ENCODE measurements at places on chromosomes 7 and 10.

GRCh38 chr10:58367069-58367468, 18.1 kb upstream of the TFAM start:
- DNase-seq = no peak

DNA sequence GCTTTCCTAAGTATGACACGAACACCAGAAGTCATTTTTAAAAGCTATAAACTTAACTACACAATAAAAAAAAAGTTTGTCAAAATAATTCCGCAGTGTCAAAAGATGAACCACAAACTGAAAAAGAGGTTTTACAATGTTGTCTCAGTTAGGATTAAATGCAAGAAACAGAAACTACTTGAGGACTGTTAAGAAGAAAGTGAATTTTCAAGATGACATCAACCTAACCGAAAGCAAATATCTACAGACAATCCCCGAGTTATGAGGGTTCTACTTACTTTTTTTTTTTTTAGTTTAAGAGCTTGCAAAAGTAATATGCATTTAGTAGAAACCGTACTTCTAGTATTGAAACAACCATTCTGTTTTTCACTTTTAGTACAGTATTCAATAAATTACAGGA, 62.3 kb downstream of the TFPI2 start:
- no peak for DNase-seq

- DNase-seq = peak; percentile 37
Observed at GRCh38 chr7:82443547-82444219, at the start of gene CACNA2D1. TSS of gene CACNA2D1 (minus strand) at chr7:82443777.

DNA sequence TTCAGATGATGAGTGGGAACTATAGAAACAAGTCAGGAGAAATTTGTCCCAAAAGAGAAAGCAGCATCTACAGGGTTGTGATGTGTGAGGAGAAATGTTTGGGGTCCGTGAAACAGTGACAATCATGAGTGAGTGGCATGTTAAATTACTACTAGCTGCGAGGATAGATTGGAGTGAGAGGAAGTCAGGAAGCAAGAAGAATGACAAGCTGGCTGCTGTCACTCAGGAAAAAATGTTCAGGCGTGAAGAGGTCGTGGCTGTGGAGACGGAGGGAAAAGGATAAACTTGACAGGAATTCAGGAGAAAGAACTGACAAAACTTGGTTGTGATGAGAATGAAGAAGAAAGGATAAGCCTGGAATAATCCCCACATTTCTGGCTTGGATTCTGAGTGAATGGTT, 5.1 kb upstream of the ITPRID1 start:
- DNase-seq = no peak

DNA sequence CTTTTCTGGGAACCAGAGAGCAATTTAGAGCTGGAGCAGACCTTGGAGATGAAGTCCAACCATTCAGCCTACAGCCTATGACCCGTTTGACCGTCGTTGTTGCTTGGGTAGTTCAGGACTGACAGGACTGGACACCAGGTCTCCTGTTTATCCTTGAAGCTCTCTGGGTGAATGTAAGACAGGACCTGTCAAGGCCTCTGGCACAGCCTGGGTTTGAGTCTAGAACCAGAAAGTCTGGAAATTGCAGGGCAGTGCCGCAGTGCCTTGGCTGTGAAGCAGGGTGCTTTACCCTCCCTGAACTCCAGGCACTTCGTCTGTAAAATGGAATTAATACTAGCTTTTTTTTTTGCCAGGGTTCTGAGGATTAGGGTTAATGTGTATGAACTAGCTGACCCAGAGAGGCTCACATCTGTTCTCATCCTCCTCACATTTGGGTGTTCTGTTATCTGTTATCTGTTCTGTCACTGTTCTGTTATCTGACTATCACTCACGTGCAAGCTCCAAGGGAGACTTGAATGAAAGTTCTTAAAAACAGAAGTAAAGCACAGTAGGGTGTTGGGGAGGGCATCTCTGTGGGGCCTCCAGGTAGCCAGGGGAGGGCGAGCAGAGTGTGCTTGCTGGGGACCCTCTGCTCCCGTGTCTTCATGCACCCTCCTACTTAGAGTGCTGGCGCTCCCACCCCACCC, 9.9 kb downstream of the BLVRA start:
- DNase-seq = no peak

GRCh38 chr7:129083525-129083924, 28.6 kb upstream of the TNPO3 start:
- DNase-seq = no peak

DNA sequence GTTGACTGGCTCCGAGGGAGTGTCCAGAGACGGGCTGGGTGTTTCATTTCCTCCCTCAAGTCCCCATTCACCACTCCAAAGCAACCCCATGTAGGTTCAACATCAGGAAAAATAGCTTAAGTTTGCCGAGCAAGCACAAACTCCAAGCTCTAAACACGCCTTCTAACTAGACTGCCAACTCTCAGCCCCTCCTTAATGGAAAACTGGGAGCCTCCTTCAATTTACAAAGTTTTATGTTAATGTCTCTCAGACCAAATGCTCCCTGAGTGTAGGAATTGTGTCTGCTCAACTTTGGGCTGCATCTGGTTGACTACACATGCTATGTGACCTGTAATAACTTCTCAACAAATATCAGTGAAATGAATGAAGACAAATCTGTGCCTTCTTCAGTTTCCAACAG, 87.5 kb downstream of the FAM204A start:
- DNase-seq = no peak
